Stimulated activated CD8-positive, alpha-beta memory T cell treated with anti-CD3 and anti-CD28 coated beads, Interleukin-2, amount 100 ng/mL, for 1 hour (primary cell): ENCODE measurements at places on chromosomes 5 and 9.

DNA sequence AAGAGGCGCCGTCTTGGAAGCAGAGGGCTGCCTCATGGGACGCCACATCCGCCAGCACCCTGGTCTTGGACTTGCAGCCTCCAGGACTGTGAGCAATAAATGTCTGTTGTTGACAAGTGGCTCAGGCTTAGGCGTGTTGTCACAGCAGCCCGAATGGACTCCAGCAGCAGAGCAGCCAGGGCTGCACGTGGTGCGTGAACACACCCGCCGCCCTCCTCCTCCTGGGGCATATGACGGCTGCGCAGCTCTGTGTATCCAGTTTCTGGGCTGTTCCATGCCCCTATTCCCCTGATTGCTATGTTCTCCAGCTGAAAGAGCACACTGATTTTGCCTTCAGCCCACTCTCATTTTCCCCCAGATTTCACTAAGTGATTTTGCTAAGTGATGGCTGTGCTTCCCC lies 36.0 kb upstream of the CLPTM1L start:
- DNase-seq = no peak

- DNase-seq = no peak
These were observed 175.1 kb upstream of the MSX2 start for GRCh38 chr5:174549254-174549653.

- DNase-seq = no peak
These were observed 18.9 kb downstream of the BNIP1 start for GRCh38 chr5:173163219-173163618.

DNA sequence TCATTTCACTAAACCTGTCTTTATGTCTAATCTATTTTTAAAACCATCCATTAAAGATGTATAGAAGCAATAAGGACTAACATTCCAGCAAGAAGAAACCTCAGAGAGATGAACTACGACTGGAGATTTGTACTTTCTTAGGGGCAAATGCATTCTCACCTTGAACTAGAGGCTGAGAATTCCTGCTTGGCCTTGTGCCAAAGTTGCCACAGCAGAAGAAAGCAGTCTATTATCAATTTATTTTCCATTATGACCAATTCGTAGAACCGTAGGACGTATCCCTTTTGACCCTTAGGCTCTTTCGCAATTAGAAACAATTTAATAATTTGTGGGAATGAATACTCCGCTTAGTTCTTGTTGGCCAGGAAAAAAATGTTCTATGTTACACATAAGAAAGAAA lies 1647.4 kb upstream of the CDH9 start:
- DNase-seq = no peak

GRCh38 chr9:107933516-107933915 lies 443.9 kb upstream of the KLF4 start:
- no peak for DNase-seq

- no peak for DNase-seq
These were observed 740.8 kb upstream of the ZNF608 start for GRCh38 chr5:125487231-125487630.

DNA sequence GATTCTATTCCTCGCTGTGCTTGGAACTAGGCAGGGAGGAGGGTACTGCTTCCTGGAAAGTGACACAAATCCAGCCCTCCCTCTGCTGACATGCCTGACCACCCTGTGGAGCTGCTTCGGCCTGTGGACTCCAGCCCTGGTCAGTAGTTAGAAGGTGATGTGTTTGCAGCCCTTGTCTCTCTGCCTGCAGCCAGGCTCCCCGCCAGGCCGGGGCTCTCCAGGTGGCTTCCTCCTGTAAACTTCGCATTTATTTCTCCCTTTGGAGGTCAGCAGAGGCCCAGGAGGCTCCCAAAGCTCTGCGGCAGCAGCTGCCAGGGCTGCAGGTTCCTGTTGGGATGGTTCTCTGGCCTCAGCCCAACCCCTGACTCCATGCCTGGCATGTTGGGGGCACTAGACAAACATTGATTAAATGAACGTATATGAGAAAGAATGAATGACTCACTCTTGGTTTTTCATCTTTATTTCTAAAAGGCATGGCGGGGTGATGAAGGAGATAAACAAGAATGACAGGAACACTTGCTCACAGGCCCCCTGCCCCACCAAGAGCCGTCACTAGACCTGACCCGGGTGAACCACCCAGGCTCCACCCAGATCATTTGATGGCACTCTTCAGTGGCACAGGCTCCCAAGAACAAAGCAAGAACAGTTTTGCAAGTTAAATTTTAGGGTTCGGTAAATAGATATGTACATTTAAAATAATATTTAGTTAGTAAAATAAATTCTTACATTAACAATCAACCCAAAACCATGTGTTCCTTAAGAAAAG lies 8.4 kb upstream of the IRX2 start:
- DNase-seq = no peak
